CD4-positive, alpha-beta T cell treated with Interleukin-1 beta for 1 hour (primary cell): ENCODE measurements at places on chromosomes 16 and 17.

DNA sequence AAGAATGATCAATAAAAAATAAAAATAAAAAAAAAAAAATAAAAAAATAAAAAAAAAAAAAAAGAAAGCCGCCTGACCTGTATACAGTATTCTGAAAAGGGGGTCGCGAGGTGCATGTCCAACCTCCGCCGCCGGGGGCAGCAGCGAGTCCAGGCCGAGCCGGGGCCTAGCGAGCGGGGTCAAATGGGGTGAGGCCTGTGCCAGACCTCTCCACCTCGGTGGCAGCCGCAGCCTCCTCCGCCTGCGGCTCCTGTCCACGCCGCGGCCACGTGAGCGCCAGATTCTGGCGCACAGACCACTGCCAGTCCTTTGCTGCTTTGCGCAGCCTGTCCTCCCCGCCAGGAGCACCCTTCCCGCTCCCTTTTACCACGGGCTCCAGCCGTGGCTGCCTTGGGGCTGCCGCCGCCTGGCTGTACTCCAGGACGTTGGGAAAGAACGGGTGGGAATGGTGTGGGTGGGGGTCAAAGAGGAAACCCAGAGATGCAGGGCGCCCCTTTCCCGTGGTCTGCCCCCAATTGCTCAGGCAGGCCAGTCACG, 2.4 kb upstream of the BCKDK start:
- peak; percentile 85 for DNase-seq

GRCh38 chr16:1537763-1538289, 4.4 kb downstream of the TMEM204 start:
- no peak for DNase-seq

GRCh38 chr17:38725066-38725465, 5.1 kb upstream of the CISD3 start:
- no peak for DNase-seq

DNA sequence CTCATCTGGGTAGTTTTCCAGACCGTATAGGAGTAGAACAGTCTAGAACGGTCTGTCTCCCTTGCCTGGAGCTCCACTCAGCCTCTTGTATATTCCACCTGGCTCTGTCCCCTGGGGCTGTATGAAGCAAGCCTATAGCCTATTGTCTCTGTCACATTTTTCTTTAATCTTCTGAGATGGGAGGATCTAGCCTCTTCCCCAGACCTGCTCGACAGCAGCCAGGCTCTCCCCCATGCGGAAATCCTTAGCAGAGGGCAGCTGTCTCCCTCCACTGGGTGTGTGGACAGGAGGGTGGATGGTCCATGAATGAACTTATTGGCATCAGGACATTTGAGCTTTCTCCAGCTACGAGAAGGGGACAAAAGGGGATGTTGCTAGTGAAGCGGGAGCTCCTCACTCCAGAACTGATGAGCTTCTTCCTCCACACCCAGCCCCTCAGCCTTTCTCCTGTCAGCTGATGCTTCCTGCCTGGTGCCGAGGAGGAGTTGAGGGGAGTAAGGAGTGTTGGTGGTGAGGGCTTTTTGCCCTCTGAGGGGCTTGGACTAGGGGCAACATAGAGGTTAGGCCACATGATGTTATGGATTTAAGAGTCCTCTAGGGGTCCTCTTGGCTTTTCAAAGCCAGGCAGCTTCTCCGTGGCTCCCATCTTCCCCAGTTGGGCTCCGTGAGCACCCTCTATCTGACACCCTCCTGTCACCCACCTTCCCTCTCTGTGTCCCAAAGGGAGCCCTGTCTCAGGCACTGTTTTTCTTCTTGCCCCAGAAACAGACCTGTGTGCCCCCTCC, 28.0 kb downstream of the ARHGAP23 start:
- DNase-seq, result no peak

DNA sequence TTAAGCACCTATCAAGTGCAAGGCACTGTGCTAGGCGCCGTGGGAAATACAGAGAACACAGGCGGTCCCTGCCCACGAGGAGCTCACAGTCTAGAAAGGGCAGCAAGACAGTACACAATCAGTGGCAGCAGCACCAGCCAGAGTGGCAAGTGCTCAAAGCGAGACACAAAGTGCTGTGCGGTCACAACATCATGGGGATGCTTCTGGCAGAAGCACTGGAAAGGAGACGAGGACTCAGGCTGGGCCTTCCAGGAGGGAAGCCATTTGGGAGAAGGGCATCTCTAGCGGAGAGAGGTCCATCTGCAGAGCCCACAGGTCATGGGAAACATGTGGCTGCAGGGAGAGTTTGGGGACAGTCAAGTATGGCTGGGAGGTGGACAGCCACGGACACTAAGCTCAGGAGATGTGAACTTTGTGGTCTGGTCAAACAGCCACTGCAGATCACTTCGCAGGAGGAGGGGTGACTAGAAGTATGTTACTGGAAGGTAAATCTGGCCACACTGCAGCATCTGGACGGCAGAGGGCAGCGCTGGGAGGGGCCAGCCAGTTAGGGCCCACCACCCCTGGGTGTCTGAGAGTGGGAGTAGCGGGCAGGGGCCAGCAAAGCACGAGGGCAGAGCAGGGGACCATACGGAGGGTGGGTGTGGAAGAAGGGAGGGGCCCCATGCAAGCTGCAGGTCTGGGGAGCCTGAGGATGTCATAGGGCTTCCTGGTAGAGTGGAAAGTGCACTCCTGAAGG, 71.1 kb downstream of the N4BP1 start:
- peak; percentile 9 for DNase-seq

GRCh38 chr16:87108941-87109340, 208.3 kb downstream of the C16orf95 start:
- no peak for DNase-seq

DNA sequence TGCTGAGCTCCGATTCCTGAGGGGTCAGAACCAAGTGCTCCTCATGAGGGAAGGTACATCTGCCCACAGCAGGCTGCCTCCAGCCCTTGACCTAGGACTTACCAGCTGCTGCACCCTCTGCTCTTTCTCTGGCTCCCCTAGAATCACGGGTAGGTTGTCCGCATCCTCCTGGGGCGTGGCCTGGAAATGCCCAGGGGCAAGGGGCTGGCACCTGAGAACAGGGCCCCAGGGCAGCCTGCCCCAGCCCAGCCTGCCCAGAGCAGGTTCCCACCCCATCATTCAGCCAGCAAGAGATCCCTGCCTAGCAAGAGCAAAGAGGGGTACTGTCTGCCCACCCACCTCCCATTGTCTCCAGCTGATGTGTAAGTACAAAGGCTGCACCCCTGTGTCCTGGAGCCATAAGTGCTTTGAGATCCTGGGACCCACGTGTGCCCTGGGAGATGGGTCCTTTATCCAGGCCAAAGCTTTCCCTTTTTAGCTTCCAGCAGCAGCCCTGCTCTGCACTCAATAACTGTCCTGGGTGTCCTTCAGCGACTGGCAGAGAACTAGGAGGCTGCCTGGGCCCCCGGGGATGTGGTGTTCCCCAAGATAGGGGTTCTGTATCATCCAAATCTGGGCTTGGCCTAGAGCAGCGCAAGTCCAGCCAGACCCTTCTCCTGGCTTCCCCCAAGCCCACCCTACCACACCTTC, 5.1 kb downstream of the TSPOAP1 start:
- no peak for DNase-seq

DNA sequence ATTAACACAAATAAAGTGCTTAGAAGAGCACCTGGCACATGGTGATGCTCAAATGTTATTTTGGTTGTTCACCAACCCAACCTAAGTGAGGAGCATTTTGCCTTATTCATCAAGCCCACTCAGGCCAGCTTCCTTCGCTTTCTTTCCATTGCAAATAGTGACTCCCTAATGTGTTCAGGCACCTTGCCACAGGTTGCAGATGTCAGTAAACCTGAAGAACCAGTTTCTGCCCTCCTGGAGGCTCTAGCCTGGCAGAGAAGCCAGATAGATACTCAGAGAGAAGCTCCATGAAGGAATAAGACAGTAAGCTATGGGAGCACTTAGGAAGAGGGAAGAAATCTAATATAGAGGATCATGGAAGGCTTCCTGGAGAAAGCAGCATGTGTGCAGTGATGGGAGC, 23.9 kb downstream of the GPR139 start:
- no peak for DNase-seq

DNA sequence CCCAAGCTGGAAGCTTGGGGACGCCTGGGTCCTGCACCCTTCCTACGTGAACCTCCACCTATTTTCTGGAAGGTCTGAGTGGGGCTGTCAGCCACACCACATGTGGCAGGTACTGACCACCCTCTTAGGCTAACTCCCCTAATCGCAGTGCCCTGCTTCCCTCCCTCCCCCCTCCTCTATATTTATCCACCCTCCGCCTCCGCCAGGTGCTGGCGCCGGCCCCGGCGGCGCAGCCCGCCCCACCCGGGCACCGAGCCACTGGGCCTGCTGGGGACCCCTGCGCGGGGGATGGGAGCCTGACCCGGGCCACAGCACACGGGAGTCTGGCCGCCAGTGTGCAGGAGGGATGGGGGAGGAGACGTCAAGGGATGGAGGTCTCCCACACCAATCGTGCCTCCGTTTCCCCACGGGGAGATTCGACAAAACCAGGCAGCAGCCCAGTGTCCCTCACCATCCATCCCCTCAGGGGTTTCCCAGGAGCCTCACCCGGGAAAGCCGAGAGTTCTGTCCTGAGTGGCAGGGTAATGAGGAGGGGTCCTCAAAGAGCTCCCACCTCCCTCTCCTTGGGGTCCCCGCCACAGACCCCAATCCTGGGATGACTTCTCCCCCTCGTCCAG, 1.3 kb downstream of the PLEKHH3 start:
- DNase-seq, result no peak

GRCh38 chr17:81412490-81413093, 17.3 kb downstream of the BAHCC1 start:
- peak; percentile 62 for DNase-seq

GRCh38 chr16:54957403-54958166, 26.9 kb downstream of the IRX5 start:
- no peak for DNase-seq

DNA sequence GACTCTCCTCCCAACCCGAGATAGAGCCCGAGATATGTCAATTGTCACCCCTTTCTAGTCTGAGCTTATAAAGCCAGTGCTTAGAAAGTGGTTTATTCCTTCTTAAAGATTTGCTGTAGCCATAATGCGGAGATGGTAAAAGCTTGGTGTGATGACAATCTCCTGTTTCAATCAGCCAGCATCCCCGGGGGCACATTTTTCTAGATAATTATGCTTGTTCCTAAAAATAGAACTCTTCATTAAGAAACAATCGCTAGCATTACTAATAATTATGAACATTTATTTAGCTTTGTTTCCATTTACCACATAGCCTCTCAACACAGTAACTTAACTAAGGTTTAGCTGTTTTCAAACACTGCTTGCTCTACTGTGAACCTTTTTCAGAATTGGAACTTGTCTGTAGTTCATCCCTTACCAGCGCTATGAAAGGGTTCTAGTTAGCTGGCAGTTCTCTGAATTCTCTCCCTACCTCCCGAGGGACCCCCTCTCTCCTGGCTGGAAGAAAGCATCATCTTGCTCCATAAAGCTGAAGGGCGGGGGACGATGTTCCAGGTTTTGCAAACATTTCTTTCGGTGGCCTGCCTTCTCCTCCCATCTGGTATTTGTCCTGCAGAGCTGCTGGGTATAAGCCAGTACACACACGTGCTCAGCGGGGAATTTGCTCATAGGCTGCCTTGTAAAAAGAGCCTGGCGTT, 922 bp upstream of the MRPL58 start:
- no peak for DNase-seq

DNA sequence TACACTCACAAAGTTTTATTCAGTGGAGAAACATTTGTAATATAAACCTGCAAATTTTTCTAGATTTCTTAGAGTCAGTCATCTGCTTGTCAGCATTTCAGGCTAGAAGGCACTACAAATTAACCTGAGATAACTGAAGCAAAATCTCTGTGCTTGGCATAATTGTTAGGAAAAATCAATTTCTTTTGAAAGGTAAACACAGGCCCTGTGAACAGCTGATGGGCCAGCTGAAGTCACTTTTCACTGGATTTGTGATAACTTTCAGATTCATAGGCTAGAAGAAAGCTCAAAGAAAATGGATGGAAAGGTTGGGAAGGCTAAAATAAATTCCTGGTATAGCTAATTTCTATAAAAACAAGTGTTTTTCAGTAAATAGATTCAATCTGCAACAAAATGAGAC, 34.0 kb upstream of the SLC6A2 start:
- DNase-seq, result no peak

GRCh38 chr17:35761601-35762000, 914 bp downstream of the C17orf50 start:
- no peak for DNase-seq

GRCh38 chr16:67461600-67462278, 19.2 kb downstream of the ATP6V0D1 start:
- DNase-seq, result no peak

DNA sequence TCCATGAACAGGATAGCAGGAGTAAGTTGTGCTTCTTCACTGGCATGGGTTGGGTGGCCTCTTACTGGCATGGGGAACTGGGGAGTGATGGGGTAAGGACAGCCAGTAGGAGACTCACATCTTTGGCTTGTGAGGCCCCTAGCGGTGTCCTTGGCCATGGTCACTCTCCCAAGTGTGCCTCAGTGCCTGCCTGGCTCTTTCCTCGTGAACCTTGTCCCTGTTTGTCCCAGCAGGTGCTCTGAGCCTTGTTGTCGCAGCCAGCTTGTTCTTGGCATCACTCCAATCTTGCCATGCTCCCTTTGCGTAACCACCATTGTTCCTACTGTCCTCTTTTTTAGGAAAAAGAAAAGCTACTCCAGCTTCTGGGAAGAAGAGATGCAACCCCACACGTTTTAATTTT, 53.6 kb upstream of the SDK2 start:
- no peak for DNase-seq

GRCh38 chr16:56981729-56982271, 7.6 kb upstream of the NLRC5 start:
- no peak for DNase-seq
